ELF-1 (cell line): ENCODE measurements at places on chromosomes 13 and 19.
A peak's percentile ranks its signal among the peaks of the same experiment; 100 is the strongest.

DNA sequence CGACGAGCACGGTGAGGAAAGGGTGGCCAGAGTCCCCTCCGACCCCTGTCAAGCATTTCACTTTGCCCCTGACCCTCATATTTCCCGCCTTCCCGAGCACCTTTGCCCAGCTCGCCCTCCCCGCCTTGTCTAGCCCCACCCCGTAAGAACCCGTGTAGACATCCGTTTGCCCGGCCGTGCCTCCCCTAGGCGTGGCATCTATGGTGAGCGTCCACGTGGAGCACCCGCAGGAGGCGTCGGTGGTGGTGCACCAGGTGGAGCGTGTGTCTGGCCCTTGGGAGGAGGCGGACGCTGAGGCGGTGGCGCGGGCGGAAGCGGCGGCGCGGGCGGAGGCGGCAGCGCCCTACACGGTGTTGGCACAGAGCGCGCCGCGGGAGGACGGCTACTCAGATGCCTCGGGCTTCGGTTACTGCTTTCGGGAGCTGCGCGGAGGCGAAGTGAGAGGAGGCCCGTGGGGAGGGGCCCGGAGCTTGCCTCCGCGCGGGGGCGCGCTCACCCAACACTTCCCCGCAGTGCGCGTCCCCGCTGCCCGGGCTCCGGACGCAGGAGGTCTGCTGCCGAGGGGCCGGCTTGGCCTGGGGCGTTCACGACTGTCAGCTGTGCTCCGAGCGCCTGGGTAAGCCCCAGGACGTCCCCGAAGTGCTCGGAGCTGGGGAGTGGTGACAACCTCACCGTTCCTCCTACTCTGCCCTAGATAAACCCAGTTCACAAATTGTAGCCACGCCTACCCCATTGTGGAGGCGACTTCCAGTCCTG lies 4.2 kb downstream of the LTBP4 start:
- DNase-seq = peak; percentile 83

DNA sequence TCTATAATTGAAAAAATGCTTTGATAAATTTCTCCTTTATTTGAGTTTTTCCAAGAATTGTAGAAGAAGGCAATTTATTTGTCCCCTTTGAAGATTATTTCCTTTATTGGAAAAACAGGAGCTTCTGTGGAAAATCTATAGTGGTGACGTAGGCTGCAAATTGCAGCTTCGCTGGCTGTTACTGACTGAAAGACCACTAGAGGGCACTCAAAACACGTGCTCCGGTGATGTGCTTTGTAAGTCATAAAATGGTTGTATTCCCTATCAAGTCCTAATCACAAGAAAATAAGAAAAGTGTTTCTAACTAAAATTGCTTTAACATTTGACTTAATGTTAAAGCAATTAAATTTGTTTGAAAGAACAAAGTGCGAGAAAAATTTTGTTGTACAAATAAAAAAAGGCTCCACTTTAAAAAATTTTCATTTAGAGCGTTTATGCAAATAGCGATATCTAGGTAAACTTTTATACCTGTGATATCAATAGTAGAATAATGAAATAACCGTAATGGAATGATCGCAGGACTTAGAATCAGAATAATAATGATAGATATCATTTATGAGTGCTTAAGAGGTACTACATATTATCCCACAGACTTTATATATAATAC lies 638.2 kb upstream of the SPRY2 start:
- peak; percentile 69 for DNase-seq

GRCh38 chr13:99721606-99722337 lies 220.5 kb downstream of the TM9SF2 start:
- DNase-seq = peak; percentile 77

- DNase-seq = no peak
Measured at GRCh38 chr13:104002216-104002615, 936.0 kb upstream of the SLC10A2 start.

GRCh38 chr13:47332149-47332548 lies 435.3 kb upstream of the HTR2A start:
- no peak for DNase-seq

DNA sequence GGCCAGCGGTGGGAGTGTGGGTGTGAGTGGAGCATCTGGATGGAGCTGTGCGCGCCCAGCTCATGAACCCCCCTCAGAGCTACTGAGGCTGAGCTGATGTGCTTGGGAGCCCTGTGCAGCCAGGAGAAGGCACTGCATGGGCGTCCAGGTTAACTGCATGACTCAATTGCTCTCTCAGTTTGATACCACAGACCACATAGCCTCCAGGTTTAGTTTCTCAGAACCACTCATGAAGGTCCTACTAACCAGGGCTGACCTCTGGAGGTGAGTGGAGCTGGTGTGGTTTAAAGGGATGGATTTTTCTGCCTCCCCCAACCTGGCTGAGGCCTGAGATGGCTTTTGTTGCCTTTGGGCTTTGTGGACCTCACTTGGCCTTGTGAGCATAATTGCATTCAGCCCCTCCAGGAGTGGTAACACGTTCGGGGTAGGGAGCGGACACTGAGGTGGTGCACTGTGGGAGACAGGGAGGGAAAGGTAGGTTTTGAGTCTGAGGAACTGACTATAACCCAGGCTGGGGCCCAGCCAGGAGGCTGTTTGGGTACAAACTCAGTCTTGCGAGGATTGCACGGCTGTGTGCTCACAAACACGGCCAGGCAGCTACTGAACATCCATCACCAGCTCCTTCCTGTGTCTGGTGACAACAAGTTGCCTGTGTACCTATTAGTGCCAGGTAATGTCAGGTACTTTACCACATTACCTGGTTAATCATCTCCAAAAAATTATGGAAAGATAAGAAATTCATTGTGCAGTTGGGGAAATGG lies 97.5 kb downstream of the RGCC start:
- DNase-seq = no peak

DNA sequence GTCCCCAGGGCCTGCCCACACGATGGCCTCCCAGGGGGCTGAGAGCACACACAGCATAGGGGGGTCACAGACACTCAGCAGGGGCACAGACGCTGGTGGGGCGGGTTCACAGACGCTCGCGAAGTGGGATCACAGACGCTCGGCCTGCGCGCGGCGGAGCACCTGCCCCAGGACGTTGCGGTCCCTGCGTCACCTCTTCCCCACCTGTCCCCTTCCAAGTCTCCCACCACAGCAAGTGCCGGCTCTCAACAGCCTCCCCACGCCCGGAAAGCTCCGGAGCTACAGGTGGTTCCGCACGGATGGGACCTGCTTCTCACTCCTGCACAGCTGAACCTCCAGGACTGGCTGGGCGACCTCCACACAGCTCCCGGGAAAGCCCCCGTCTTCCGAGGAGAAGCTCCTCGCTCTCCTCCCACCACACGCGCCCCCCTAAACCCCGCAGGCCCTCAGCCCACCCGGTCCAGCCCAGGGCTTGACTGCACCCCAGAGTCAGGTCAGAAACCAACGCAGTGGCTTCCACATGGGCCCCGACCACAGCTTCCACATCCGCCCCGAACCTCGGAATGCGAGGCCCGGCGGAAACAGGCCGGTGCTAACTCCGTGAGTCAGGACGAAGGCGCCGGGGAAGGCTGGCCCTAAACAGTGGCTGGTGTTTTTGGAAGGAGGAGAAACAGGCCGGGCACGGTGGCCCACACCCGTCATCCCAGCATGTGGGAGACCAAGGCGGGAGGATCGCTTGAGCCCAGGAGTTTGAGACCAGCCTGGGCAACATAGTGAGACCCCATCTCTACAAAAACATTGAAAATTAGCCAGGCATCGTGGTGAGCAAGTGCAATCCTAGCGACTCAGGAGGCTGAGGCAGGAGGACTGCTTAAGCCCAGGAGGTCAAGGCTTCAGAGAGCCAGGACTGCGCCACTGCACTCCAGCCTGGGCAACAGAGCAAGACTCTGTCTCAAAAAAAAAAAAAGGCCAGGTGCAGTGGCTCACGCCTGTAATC lies 16.5 kb downstream of the BTBD2 start:
- no peak for DNase-seq

GRCh38 chr19:8252922-8253589 lies 43.9 kb downstream of the CERS4 start:
- DNase-seq = peak; percentile 92

DNA sequence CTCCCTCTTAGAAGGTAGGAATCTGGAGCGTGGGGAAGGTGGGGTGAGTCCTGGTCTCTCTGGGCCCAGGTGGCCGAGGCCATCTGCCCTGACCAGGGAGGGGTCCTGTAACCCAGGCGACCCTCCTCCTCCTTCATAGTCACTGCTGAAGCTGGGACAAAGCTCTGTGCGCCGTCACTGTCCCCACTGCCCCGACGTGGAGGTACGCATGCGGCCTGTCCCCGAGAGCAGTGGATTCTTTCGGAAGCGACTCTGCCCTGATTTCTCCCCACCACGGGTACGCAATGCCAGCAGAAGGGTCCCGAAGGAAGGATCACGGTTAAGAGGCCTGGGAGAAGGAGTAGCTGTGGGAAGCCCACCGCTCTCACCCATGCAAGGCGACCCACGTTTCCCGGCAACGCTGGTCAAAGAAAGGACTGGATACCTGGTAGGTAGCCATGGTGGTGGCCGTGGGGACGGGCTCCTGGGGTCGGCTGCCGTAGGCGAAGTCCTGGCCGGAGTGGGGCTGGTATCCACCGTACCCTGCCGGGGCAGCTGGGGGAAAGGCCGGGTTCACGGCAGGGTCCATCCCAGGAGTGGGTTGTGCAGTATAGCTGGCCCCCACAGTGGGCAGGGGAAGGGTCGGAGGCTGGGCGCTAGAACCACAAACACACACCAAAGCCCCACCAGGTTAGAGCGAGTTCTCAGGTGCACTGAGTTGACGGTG lies 34.3 kb downstream of the ZFR2 start:
- no peak for DNase-seq

GRCh38 chr13:55516610-55517009 lies 1624.1 kb upstream of the PRR20A start:
- no peak for DNase-seq
